ENCODE measurements at places on chromosomes 1 and 21.

- no peak for DNase-seq
These were observed 43.2 kb downstream of the TMCO4 start for GRCh38 chr1:19756480-19756879.

- peak; percentile 59 for DNase-seq
These were observed 1561.5 kb downstream of the MRPL39 start for GRCh38 chr21:24045775-24046215.

- DNase-seq, result peak; percentile 11
These were observed 28.5 kb upstream of the KCNA2 start for GRCh38 chr1:110634455-110635311.

DNA sequence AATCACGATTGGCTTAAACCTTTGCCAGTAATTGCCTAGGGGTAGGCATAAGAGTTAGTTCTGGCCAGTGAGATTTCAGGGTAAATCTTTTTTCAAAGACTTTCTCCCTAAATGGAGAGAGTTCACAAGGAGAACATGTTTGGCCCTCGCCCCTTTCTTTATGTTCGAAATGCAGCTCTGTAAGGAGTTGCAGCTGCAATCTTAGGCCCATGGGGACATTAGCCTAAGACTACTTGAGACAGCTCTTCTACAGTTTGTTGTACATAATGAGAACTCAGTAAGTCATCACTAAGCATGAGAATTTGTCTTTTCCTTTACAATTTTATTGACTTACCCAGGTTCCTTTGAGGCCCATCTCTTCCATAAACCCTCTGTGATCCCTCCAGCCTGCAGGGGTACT is 40.4 kb upstream of the GADD45A start:
- DNase-seq, result no peak

GRCh38 chr21:30567617-30568016 is 6.5 kb upstream of the KRTAP19-7 start:
- DNase-seq, result no peak
